CD4-positive, alpha-beta memory T cell (primary cell): ENCODE measurements at places on chromosomes 13 and 19. TPM values are rescaled to one million over a fixed set of nuclear protein-coding genes. Genes with fewer than 3 reads are reported as not detected.

- H3K4me3 ChIP-seq: no peak overlapping the region
- peaks cover 56% of the 10 kb centered on the region for H3K4me1 ChIP-seq
- peak overlapping the region; percentile 66 for H3K27ac ChIP-seq
- peaks cover 63% of the 10 kb centered on the region for H3K36me3 ChIP-seq
- H3K27me3 ChIP-seq: no peaks in the 10 kb centered on the region
Measured at GRCh38 chr19:10112895-10113591, 1.6 kb downstream of the P2RY11 start.

The FLT3LG gene
- polyA plus RNA-seq: 145 TPM

DNA sequence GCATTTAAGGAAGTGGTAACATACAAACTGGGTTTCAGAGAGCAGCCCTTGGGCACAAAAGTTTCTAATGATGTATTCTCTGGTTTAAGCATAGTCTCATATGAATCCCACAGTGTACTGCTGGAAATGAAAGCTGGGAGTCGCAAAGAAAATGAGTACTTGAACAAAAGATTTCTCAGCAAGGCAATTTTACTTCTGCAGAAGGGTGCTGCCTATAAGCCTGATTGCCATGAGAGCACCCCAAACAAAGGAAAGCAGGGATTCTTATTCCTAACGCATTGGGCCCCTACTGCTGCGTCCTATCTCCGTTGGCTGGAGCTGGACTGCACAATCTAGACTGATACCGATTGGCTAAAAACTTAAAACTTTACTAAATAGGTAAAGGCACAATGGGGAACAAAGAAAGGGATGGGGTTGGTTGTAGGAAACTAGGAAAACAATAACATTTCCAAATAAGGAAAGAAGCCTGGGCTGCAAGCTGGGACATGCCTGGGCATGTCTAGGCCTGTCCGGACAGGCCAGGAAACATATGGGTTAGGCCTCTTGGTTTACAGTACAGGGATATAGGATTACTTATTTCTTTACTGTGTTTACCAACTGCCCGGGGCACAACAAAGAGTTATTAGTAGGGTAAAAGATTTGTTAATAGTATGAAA lies 27.4 kb upstream of the VN1R4 start:
- H3K36me3 ChIP-seq: no peaks in the 10 kb centered on the region
- no peak for DNase-seq
- no peak overlapping the region for H3K4me3 ChIP-seq
- no peak overlapping the region for H3K27ac ChIP-seq

- H3K27ac ChIP-seq: no peak overlapping the region
- no peaks in the 10 kb centered on the region for H3K36me3 ChIP-seq
- DNase-seq: no peak
- H3K27me3 ChIP-seq: no peaks in the 10 kb centered on the region
- H3K4me3 ChIP-seq: no peak overlapping the region
- no peaks in the 10 kb centered on the region for H3K4me1 ChIP-seq
Measured at GRCh38 chr13:87820241-87820640, 149.1 kb downstream of the SLITRK5 start.

The GRIN2D gene
- not detected for polyA plus RNA-seq

The TMC4 gene
- 3.3 TPM for polyA plus RNA-seq

DNA sequence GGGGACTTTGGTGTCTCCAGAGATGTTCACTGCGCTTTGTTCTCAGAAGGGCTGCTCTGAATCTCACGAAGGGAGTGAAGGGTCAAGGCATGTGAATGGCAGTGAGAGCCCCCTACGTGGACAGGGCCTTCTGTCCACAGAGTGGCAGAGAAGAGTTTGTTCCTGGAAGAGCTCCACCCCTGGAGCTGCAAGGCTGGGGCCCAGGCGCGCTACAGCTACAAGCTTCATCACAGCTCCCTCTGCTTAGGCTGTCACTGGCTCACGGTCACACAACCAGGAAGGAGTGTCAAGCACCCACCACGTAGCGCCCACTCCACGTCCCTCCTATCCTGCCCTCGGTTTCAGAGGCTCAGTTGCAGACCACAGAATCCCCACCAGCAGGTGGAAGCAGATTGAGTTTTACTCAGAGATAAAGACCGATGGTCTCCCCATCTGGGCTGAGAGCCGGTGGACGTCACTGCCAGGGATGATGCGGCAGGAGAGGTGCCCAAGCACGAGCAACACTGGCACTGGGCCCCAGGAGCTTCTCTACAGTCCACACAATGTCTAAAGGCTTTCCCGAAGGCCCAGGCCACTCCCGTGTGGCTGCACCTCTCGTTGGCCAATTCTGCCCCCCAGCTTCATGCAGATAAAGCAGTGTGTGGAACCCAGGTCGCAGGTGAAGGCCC lies 23.0 kb upstream of the TFDP1 start:
- no peak overlapping the region for H3K27ac ChIP-seq
- no peaks in the 10 kb centered on the region for H3K4me1 ChIP-seq
- no peak overlapping the region for H3K4me3 ChIP-seq
- DNase-seq: no peak
- no peaks in the 10 kb centered on the region for H3K27me3 ChIP-seq
- no peaks in the 10 kb centered on the region for H3K36me3 ChIP-seq

The RGL3 gene
- polyA plus RNA-seq: not detected

GRCh38 chr19:50430888-50431342 lies 1.8 kb upstream of the MYBPC2 start:
- peaks cover 13% of the 10 kb centered on the region for H3K4me1 ChIP-seq
- H3K27me3 ChIP-seq: no peaks in the 10 kb centered on the region
- H3K27ac ChIP-seq: no peak overlapping the region
- peak overlapping the region; percentile 65 for H3K4me3 ChIP-seq
- H3K36me3 ChIP-seq: no peaks in the 10 kb centered on the region

The GPR183 gene
- 954 TPM for polyA plus RNA-seq

The OR4F17 gene
- polyA plus RNA-seq: not detected

The KLK15 gene
- polyA plus RNA-seq: not detected

DNA sequence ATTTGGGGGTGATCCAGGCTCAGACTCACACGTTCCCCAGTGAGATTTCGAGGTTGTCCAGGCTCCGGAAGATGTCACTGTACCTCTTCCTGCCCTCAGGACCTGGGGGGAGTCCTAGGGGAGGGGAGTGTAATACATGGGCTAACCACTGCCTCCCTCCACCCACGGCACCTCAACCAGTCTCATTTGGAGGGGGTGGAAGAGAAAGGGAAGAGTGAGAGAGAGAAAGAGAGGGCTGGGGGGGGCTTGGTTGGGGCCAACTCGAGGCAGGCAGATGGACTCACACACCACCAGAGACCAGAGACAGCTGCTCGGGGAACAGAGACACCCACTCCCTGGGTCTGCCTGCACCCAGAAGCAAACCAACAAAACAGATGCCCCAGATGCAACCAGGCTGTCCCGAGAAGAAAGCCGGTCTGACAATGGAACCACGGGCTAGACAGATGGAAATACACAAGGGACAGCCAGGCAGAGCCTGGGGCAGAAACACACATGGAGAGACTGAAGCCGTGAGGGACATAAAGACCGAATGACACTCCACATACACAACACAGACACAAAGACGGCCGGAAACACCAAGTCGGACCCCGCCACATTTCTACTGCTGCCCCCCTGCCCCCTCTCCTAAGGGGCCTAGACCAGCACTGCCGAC lies 825 bp downstream of the GMIP start:
- peaks cover 34% of the 10 kb centered on the region for H3K36me3 ChIP-seq
- H3K27me3 ChIP-seq: no peaks in the 10 kb centered on the region
- peaks cover 22% of the 10 kb centered on the region for H3K4me1 ChIP-seq
- peak overlapping the region; percentile 97 for H3K4me3 ChIP-seq
- DNase-seq: peak; percentile 25
- H3K27ac ChIP-seq: peak overlapping the region; percentile 92

DNA sequence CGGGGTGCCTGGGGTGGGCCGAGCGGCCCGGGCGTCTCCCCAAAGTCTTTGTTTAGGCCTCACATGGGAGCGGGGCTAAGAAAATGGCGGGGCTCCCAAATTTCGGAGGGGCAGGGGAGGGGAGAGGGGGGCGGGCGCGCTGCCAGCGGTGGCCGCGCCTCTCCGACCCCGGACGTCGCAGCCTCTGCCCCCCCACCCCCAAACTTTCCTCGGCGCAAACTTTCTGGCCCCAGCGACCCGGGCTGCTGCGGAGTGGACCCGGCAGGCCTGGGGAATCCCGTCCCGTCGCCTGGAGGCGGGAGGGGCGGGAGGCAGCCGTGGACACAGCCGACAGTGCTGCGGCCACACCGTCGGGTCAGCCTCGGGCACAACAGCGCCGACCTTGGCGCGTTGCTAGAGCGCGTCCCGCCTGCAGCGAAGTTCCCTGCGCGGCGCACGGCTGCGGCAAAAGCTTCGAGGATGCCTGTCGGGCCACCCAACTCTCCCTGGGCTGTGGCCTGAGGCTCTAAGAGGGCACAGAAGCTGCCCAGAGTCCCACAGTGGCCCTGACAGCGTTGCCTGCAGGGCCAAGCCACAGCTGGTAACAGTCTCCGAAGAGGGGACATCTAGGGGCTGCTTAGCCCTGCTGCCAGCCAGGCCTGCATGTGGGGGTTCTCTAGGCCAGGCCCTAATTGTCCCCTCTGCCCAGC lies 1.3 kb downstream of the NFIX start:
- no peaks in the 10 kb centered on the region for H3K36me3 ChIP-seq
- H3K27ac ChIP-seq: no peak overlapping the region
- no peak overlapping the region for H3K4me3 ChIP-seq
- no peak for DNase-seq
- no peaks in the 10 kb centered on the region for H3K27me3 ChIP-seq
- H3K4me1 ChIP-seq: peaks cover 5% of the 10 kb centered on the region

The CLEC17A gene
- polyA plus RNA-seq: not detected

GRCh38 chr13:32229443-32229842 lies 85.7 kb downstream of the ZAR1L start:
- H3K4me3 ChIP-seq: no peak overlapping the region
- H3K4me1 ChIP-seq: peaks cover 1% of the 10 kb centered on the region
- H3K36me3 ChIP-seq: no peaks in the 10 kb centered on the region
- H3K27me3 ChIP-seq: no peaks in the 10 kb centered on the region
- no peak for DNase-seq

DNA sequence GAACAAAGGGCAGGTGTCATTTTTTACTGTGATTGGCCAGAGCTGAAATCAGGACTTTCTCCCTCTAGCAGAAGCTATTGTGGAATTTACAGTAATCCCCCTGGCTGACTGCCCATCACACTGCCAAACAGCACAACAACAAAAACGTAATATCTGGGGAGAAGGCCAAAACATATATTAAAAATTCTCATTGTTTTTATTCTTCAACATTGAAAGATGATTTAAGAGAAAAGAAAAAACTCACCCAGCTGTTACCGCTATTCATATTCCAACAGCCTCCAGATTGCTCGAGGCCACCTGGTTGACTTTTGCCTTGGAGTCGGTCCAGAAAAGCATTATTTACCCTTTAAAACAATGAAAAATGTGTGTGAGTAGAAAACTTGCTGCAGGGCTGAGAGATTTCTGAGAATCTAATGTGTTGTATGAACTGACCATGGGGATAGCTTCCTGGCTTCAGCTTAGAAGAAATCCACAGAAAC lies 97.2 kb downstream of the EPSTI1 start:
- no peak overlapping the region for H3K4me3 ChIP-seq
- peaks cover 42% of the 10 kb centered on the region for H3K36me3 ChIP-seq
- no peak for DNase-seq
- no peaks in the 10 kb centered on the region for H3K27me3 ChIP-seq

DNA sequence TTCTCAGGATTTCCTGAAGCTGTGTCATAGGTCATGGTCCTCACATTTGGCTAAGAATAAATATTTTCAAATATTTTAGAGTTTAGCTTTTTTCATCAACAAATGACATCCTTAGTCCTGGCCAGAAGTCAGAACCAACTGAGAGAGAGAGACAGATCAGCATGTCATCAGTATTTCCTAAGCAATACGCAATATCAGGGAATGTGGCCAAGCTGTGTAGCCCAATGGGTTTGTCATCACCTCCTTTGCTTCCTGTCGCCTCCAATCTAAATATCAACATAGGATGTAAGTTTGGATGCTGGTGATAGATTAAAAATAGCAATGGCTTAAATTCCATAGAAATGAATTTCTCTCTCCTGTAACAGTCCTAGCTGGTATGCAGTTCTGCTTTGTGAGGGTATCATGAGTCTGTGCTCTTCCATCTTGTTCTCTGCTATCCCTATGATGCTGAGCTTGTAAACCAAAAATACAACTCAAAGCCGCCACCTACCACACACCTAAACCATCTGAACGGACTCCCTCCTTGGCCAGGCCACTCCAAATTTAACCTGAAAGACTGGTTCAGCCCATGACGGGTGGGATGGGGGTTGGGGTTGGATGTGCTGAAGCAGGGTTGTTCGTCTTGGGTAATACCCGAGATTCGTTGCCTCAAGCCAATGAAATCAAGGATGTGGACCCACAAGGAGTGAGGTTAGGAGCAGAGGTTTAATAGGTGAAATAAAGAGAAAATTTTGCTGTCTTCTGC lies 10.0 kb upstream of the IGSF23 start:
- DNase-seq: no peak
- no peaks in the 10 kb centered on the region for H3K36me3 ChIP-seq
- H3K27me3 ChIP-seq: no peaks in the 10 kb centered on the region
- no peak overlapping the region for H3K4me3 ChIP-seq
- H3K4me1 ChIP-seq: no peaks in the 10 kb centered on the region

- no peak for DNase-seq
- peak overlapping the region; percentile 9 for H3K4me3 ChIP-seq
- no peak overlapping the region for H3K27ac ChIP-seq
- H3K36me3 ChIP-seq: no peaks in the 10 kb centered on the region
- peaks cover 59% of the 10 kb centered on the region for H3K4me1 ChIP-seq
Measured at GRCh38 chr19:17951157-17951989, 15.5 kb upstream of the KCNN1 start.

GRCh38 chr13:72617951-72618350 lies 109.5 kb downstream of the MZT1 start:
- no peak overlapping the region for H3K4me3 ChIP-seq
- H3K27ac ChIP-seq: no peak overlapping the region
- H3K27me3 ChIP-seq: no peaks in the 10 kb centered on the region
- no peaks in the 10 kb centered on the region for H3K4me1 ChIP-seq
- no peak for DNase-seq
- no peaks in the 10 kb centered on the region for H3K36me3 ChIP-seq

The ZNF121 gene
- 2.1 TPM for polyA plus RNA-seq

The COL5A3 gene
- polyA plus RNA-seq: 0.45 TPM

- no peaks in the 10 kb centered on the region for H3K36me3 ChIP-seq
- no peaks in the 10 kb centered on the region for H3K4me1 ChIP-seq
- H3K4me3 ChIP-seq: no peak overlapping the region
- no peak for DNase-seq
- no peak overlapping the region for H3K27ac ChIP-seq
- no peaks in the 10 kb centered on the region for H3K27me3 ChIP-seq
Measured at GRCh38 chr19:20252613-20253012, 85.6 kb downstream of the ZNF486 start.

DNA sequence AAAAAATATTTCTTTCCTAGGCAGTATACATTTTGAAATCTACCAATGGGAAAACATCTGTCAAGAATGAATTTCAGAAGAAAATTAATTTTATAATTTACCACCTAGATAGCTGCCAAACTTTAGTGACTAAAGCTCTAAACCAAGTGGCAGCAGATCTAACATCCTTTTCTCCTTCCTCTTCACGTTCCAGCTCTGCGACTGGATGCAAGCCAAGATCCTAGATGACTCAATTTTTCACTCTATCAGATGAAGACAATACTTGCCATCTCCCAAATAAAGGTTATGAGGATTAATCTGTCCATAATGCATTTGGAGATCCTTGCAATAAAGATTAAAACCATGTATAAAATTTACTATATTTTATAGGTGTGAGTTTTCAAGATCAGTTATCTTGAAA lies 66.7 kb upstream of the MIR17HG start:
- no peak for DNase-seq
- no peaks in the 10 kb centered on the region for H3K36me3 ChIP-seq
- no peak overlapping the region for H3K27ac ChIP-seq
- no peaks in the 10 kb centered on the region for H3K4me1 ChIP-seq

GRCh38 chr19:13902993-13903555 lies 2.8 kb downstream of the BRME1 start:
- H3K4me3 ChIP-seq: no peak overlapping the region
- DNase-seq: no peak
- no peaks in the 10 kb centered on the region for H3K27me3 ChIP-seq
